ENCODE measurements at places on chromosomes 1 and 21.
A peak's percentile ranks its signal among the peaks of the same experiment; 100 is the strongest.

DNA sequence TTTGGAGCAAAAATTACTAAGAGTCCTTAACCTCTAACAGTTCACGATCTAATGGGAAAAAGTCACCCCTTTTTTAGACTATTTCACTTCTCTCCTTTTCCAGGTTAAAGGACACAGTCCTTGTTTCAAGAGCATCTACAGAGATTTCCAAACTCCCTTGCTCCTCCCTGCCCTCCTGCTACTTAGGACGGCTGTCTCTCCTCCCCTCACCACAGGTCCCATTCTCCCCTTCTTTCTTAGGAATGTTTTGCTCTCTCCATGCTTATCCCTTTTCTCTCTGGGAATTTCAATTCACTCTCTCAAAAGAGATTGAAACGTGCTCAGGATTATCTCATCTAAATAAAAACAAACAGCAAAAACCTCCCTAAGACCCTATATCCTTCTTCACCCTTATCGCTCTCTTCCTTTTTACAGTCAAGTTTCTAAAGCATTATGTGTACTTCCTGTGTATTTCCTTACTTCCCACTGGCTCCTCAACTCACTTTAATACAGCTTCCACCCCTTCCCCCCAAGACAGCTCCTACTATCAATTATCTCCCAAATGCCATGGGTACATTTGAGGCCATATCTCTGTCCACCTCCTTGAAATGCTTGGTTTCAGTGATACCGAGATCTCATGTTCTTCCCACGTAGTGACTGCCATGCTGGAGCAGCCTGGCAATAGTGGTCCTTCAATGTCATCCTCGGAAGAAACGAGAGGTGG, 43.2 kb upstream of the ZNF281 start:
- DNase-seq: no peak

DNA sequence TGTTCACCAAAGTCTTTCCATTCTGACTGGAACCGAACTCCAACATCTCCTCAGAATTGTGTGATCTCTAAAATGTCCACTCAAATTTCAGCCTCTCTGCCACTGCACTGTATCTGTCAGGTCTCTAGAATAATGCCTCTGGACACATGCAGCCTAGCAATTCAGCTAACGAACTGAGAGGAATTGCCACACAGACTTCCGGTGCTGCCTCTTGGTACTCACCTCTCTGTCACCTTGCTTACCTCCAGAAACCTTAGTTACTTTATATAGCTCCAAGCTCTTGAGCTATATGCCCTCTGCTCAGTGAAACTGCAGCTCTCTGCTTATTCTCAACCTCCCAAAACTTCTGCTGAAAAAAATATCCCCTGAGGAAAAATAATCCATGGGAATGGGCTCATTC, 2.7 kb upstream of the CHRM3 start:
- DNase-seq: no peak

GRCh38 chr1:213369465-213369864, 318.4 kb downstream of the RPS6KC1 start:
- no peak for DNase-seq

DNA sequence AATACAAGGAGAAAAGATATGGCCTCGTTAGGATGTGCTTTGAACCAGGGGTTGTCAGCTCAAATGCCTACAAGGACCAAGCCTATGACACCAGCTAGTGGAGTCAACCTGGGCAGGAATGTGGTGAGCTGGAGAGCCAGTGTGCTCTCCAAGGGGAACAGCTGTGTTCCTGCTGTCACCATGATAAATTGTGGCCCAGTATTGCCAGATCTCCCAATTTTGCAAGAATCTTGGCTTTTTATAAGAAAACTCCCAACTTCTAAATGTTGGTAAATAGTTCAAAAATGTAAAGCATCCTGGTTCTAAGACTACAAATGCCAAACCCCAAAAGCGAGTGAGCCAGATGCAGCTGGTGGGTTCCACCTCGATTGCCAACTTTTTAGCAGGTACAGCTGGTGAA, 391.1 kb downstream of the PLPP3 start:
- no peak for DNase-seq

DNA sequence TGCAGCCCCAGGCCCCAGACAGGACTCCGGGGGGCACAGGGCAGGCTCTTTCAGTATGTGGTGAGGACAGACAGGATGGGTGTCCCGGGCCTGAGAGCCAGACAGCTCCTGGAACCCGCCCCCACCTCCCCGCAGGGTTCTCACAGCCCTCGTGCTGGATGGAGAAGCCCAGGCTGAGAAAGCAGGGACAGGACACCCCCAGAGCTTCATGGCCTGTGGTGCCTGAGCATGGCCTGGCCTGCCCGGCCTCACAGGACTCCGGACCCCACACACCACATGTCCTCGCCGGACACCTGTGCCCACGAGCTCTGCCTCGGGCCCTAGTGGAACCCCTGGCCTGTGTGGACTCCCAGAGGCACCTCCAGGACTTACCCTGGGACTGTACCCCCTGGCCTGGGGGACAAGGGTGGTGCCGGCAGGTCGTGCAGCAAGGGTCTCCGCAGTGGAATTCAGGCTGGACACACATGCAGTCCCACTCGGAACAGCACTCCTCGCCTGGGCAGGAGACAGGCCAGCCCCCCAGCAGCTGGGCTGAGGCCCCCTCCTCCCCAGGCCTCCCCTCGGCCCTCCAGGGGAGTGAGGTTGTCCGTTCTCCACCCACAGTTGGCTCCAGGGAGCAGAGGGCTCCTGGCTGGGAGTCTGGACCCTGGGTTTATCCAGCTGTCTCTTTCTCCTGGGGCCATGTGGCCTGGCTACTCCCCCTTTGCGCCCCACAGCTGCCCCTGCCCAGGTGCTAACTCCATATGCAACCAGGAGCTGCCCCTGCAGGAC, 1.2 kb downstream of the TNFRSF18 start:
- no peak for DNase-seq

GRCh38 chr1:188514917-188515316, 1686.2 kb downstream of the PLA2G4A start:
- no peak for DNase-seq

GRCh38 chr1:221747839-221748238, 6.0 kb upstream of the DUSP10 start:
- no peak for DNase-seq

DNA sequence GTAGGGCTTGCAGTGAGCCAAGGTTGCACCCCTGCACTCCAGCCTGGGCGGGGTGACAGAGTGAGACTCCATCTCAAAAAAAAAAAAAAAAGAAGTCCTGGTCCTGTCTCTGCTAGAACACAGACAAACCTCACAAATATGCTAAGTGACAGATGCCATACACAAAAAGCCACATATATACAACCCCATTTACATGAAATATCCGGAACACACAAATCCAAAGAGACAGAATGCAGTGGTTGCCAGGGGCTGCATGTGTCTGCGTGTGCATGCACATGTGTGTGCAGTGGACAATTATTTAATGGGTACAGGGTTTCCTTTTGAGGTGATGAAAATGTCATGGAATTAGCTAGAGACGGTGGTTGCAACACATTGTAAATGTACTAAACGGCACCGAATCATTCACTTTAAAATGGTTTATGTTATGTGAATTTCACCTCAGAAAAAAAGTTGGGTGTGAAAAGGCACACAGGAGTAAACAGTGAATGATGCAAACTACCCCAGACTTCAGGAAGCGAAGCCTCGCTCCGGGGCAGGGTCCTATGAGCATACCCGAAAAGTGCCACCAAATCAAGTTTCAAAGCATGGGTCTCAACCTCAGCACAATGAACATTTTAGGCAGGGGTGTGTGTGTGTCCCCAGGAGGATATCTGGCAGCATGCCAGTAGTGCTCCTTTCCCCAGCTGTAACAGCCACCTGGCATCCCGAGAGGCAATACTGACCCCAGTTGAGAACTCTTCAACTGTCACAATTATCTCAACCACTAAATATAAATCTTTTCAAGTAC, 48.3 kb downstream of the GNB1 start:
- DNase-seq: no peak

DNA sequence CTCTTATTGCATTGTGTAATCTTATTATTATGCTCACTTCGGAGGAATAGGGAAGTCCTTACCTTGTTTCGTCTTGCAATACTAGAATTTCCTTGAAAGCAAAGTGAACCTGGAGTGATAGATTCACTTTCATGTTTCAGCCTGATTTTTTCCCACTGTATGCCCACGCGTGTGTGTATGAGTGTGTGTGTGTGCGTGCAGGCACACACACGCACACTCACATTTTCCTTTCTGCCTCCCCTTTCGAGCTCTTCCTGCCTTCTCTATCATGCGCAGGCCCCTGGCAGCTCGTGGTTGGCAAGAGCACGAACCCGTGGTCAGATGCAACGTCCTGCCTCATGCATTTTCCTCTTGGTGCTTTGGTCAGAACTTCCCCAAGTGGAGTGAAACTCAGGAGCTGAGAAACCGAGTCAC, at the start of gene GCSAML:
GCSAML (plus strand) TSS at position 366 of the 414 bp plus-strand sequence. CDS start 58 bp downstream, outside the sequence.
- no peak for DNase-seq

GRCh38 chr1:173149887-173150286, 57.2 kb downstream of the TNFSF4 start:
- DNase-seq: no peak

- DNase-seq: peak; percentile 23
These were observed at the start of gene F11R for GRCh38 chr1:161020509-161021164. TSS of gene F11R (minus strand) at chr1:161021152. CDS start at chr1:161021073, 79 bp downstream.

DNA sequence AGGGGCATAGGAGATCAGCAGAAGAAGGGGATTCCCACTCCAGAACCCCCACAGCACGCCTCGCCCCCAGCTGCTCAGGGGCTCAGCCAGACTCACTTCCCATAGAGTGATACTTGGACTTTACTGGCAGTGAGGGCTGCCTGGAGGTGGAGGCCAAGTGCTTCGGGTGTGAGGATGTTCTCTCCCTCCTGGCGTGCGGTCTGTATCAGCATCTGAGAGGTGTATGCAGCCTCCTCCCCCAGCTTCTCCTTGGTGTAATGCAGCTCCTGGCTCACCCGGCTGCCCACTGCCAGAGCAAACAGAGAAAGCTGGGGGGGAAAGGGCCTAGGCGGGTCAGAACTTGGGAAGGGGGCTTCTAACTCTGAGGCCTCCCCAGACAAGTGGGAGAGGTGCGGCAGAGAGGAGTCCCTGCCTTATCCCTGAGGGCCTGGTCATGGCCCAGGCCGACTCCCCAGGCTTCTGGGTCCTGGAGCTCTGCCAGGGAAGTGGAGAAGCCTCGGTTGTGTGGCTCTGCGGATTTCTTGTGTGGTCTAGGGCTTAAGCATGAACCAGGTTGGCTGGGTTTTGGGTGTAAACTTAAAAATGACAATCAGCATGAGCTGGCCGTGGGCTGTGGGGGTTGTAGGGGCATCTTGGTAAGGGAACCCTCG, 10.9 kb downstream of the PTCH2 start:
- DNase-seq: no peak

- no peak for DNase-seq
These were observed 109.3 kb downstream of the ZC3H11B start for GRCh38 chr1:219503604-219504003.
